HT1080 (cell line): ENCODE measurements at places on chromosomes 16 and 17. TPM values are rescaled to one million over a fixed set of nuclear protein-coding genes. Genes with fewer than 3 reads are reported as not detected.

Gene SLC16A6
- total RNA-seq = 0.16 TPM in 1 of 2 replicates, not detected in the other

Gene CLDN7
- total RNA-seq = not detected in 2 replicates

Gene HEATR9
- not detected in 2 replicates for total RNA-seq

Gene KRTAP16-1
- total RNA-seq = not detected in 2 replicates

Gene NSF
- 38.2 and 39.7 TPM in 2 replicates for total RNA-seq

Gene CCR7
- 0.07 and 0.21 TPM in 2 replicates for total RNA-seq

Gene EPN3
- not detected in 2 replicates for total RNA-seq

Gene DHRS11
- 11.7 and 12.1 TPM in 2 replicates for total RNA-seq

Gene SPATA22
- not detected in 2 replicates for total RNA-seq

Gene PTX4
- total RNA-seq = not detected in 2 replicates
